ENCODE measurements at places on chromosomes 12 and 14.

- DNase-seq = no peak
Measured at GRCh38 chr14:79074510-79074909, 904.3 kb downstream of the NRXN3 start.

DNA sequence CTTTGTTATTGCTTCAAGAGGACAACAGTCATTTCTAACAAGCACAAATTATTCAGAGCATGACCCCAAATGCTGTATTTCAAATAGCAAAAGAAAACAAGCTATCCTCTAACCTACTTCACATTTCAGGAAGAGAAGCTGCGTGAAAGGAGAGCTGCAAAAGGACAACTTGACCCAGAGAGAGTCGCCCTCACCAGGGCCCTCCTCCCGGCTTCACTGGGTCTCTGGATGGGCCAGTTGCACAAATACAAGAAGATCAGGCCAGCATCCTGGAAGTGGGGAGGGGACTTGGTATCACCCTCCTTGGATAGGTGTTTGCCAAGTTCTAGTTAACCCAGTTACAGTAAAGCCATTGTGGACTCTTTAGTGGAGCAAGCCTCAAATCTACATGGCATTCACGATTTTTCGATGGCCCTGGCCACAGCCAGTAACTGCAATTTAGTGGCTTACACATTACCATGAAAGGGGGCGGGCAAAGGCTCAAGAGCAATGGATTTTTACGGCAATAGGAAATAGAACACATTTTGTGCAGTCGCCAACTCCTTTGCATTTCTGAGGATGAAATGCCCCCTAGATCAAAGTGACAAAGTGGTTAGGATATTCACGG lies 166.9 kb upstream of the DIO2 start:
- no peak for DNase-seq

DNA sequence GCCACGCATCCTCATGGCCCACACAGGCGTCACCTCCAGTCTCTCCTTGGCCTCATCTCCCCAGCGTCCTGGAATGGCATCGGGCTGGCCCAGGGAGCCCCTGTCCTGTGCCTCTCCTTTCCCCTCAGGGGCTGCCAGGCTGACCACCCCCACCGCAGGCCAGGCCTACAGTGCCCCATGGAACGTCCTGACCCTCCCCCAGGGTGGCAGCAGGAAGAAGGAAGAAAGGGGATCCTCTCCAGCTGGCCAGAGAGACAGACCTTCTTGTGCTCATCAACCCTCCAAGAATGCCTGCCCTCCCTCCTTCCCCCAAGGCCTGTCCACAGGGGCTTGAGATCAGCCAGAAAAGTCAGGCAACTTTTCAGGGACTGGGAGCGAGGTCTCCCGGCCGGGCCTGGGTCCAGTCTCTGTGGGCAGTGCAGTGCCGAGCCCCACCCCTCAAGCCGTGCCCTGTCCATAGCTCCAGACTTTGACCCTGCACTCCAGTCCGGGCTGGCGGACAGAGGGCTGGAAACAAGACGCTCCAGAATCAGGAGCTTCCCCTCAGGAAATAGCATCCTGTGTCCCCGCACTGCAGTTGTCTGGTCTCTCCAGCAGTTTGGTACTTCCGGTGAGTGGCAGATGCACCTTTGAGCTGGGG lies at the start of gene DAO:
Gene DAO, plus strand, starts transcription at position 478 of the 640 bp plus-strand sequence. CDS start 4,915 bp downstream, outside the sequence.
- no peak for DNase-seq

- DNase-seq = no peak
Measured at GRCh38 chr14:66115740-66116502, 370.2 kb upstream of the CCDC196 start.

GRCh38 chr12:92987362-92987761 lies 58.3 kb upstream of the EEA1 start:
- no peak for DNase-seq

DNA sequence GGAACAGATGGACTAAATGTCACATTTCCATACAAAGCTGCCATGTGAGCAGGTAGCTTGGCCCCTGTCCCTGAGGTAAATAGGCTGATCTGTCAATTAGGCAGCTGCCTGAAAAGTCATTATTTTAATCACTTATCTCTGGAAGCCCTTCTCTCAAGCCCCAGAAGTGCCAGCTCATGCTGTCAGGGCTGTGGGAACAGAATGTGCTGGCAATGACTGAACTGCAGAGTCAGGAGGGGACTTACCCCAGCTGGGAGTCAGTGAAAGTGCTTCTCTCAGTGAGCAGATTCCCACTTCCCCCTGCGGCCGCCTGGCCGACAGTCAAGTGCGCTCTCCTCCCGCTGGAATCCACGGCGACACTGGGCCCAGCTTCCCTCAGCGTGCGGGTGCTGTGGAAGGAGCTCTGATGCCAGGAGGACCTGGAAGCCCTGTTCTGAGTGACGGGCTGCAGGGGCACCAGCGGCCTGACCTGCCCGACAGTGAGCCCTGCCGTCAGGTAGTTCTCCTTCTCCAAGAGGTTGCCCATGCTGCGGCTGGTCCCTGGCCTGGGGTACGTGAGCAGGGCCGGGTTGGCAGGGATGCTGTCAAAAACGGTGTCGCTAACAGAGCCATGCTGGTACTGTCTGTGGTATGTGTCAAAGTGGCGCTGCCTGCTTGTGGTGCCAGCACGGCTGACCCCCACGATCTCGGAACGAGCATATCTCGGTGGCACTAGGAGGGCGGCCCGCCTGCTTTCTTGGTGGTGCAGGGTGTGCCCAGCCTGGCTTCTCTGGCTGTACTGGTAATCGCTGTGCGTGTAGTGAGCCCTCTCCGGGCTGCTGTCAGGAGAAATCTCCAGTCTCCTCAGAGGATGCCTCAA lies 18.7 kb downstream of the PKP2 start:
- DNase-seq = no peak

DNA sequence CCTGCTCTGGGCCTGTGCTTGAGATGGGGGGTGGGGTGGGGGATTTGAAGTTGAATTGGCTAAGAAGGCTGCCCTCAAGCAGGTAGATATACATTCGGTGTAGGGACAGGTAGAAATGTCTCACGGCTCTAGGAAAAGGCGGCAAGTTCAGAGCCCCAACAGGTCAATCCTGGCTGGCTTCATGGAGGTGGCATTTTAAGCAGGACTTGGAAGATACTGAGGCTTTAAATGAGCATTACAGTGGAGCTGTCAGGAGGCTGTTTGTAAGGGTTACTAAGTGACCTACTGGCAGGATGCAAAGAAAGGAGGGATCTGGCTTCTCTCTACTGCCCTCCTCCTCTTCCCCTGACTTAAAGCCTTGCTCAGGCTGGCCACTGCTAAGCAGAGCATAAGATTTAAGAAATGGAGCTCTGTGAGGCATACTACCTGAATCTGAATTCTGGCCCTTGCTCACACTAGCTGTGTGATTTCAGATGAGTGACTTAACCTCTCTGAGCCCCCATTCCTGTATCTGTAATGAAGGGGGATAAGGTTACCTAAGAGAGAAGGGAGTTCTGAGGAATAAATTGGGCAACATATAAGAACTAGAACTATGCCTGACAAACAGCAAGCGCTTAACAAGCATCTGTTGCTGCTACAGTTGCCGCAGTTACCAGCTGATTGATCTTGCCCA lies 61.6 kb downstream of the SLC24A4 start:
- no peak for DNase-seq

DNA sequence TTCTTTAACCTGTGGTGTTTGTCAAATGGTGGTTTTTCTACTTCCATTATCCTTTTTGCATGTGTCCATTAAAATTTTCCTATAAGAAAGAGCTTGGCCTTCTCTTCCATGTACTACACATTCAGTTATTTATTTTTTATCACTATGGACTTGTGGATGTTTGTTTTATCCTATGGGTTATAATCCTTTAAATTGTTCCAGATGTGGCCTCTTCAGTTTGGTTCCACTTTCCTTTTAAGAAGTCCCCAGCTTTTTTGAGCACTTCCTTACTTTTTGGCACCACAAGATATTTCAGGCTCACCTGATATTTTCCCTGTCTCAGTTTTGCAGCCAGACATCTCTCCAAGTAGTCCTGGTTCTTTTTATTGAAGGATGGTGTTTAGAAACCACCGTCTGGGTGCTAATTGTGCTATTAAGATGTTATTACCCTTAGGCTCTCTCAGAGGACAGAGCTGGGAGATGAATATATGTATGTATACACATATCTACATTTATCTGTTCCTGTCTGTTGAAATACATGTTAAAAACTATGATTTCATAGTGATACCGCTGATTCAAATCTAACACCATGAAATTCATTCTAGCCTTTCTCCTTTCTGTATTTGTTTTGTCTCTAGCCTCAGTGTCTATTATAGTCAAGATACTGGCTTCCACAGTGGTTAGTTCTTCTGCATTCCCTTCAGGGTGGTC lies 408.5 kb upstream of the RGS6 start:
- no peak for DNase-seq

DNA sequence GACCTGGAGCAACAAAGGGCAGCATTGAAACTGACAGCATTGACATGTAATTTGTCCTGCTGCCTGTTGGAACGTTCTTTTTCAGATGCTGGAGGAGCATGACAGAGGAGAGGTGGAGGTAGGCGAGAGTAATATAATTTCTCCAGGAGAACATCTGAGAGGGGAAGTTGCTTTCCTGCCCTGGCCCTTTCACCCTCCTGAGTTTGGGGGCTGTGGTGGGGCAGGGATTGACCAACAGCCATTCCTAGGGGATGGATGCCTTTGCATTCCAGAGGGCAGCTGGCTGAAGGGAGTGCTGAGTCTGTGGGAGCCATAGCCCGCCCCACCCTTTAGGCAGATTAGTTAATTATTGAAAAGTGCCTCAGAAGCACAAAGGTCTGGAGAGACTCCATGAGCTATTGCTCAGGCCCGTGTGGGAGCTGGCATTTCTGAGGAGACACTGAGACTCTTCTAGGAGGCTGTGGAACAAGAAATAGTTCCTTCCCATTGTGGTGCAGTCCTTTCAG lies 73.5 kb downstream of the ARF6 start:
- no peak for DNase-seq

DNA sequence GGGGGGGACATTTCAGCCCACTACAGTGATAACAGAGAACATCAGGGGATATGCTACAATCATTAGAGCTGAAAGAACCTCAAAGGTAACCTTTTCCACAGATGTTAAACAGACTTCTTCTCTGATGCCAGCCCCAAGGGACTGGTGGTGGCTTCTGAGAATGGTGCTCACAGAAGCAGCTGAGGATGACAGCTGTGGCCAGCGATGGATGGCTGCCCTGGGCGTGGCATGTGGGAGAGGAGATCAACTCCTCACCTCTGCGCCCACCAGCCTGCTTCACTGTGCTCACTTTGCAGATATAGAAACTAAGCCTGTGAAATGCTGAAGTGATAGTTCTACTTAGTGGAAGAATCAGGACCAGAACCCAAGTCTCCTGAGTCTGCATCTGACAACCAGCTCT lies 33.0 kb downstream of the FOXN3 start:
- no peak for DNase-seq

GRCh38 chr12:66144791-66145754 lies 14.5 kb upstream of the LLPH start:
- no peak for DNase-seq

GRCh38 chr12:9708853-9709252 lies 24.0 kb downstream of the CLECL1 start:
- DNase-seq = no peak

GRCh38 chr12:127063339-127064072 lies 1203.5 kb upstream of the TMEM132C start:
- DNase-seq = no peak

GRCh38 chr14:76022991-76023390 lies 37.4 kb downstream of the IFT43 start:
- no peak for DNase-seq

- DNase-seq = no peak
Measured at GRCh38 chr12:124498275-124499189, 68.9 kb downstream of the NCOR2 start.

GRCh38 chr14:37428954-37429353 lies 166.1 kb downstream of the FOXA1 start:
- no peak for DNase-seq

GRCh38 chr12:129034558-129035289 lies 181.4 kb downstream of the GLT1D1 start:
- no peak for DNase-seq

DNA sequence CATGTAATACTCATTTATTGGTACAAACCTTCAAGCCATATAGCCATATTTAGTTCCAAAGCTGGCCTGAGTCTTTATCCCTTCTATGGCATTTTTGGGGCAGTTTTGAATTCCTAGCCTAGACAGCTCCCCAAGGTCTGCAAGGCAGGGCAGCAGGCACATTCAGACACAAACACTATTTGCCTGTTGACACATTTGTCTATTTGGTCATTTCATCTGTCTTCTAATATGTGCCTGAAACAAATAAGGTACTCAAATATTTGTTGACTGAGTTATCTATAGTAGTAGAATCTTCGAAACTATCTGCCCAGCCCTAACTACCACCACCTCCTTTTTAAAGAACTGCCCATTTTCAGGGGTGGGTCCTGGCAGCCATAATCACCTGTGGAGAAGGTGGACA lies 9.3 kb downstream of the PPM1H start:
- DNase-seq = no peak

- no peak for DNase-seq
Measured at GRCh38 chr14:100261621-100262020, 22.7 kb downstream of the YY1 start.

GRCh38 chr12:25761356-25761755 lies 197.1 kb upstream of the RASSF8 start:
- DNase-seq = no peak

DNA sequence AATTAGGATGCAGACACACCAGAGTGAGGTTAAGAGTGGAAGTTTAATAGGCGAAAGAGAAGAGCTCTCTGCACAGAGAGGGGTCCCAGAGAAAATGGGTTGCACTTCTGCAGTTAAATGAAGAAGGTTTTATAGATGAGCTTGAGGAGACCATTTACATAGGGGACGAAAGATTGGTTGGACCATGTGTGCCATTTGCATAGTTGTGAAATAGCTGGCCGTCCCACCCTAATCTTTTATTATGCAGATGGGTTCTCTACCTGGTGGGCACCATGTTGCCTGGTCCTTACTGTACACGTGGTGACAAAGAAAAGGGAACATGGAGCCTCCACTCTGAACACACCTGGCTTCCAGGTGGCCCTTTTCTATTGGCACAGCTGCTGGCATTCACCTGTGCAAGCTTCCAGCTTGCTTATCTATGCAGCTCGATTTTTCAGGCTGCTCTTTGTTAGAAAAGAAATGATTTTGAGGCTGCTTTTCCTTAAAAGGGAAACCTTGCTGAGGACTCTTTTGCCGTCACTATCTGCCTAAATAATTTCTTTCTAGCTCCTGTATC lies 67.1 kb upstream of the SRSF5 start:
- DNase-seq = no peak

- no peak for DNase-seq
Measured at GRCh38 chr12:50639721-50640120, 124.2 kb upstream of the ATF1 start.

- no peak for DNase-seq
Measured at GRCh38 chr12:25365340-25365730, 114.6 kb upstream of the KRAS start.

- no peak for DNase-seq
Measured at GRCh38 chr12:116697716-116698115, 40.2 kb downstream of the SPRING1 start.

- DNase-seq = no peak
Measured at GRCh38 chr14:104288272-104288671, 149.9 kb downstream of the KIF26A start.

DNA sequence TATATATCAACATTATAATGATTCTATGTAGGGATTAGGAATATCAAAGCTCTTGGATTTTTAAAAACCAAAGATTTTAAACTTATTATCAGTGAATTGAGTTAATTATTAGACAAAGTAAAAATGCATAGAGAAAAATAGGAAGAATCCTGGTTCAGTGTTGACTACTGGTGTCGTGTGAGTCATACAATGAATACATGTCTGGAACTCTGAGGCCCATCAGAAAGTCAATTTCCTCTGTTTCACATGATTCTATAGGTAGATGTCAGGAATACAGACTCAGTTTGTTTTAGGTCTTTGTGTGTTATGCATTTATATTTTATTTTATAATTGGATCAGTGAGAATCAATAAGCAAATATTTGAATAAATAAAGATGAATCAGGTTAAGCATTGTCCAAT lies 84.5 kb upstream of the RTL1 start:
- no peak for DNase-seq
